Anterior cingulate cortex (tissue), 58 donors: ENCODE measurements at places on chromosomes 7 and 10.

DNA sequence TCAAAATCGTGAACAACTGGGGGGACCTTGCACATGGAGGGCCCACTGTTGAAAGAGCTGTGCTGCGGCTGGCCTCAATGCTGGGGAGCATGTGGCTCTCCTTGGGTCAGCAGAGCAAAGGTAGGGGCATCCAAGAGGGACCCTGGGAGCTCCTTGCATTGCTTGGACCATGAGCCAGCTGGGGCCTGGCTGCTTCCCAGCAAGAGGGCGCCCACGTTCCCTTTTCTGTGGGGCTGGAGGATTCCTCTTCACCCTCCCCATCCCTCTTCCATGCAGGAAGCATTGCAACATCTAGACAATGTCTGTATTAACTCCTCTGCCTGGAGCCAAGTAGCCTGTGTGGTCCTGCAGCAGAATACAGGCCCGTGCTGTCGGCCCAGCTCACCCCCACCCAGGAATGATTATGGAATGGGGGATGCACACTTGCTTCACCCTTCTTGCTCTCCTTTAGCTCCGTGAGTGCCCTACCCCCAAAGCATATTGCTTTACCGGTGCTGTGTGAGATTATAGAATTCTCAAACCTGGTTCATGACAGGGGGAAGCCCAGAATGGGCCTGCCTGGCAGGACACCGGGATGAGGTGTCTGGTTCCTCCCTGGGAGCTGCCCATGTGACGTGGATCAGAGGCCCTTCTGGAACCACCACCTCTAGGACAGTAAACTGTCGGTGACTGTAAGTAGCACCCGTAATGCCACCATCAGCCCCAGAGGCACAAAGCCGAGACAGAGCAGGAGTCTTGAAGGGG lies 61.9 kb downstream of the SYPL1 start:
- DNase-seq: no peak

GRCh38 chr10:15642095-15642494 lies 77.6 kb downstream of the ITGA8 start:
- no peak for DNase-seq

DNA sequence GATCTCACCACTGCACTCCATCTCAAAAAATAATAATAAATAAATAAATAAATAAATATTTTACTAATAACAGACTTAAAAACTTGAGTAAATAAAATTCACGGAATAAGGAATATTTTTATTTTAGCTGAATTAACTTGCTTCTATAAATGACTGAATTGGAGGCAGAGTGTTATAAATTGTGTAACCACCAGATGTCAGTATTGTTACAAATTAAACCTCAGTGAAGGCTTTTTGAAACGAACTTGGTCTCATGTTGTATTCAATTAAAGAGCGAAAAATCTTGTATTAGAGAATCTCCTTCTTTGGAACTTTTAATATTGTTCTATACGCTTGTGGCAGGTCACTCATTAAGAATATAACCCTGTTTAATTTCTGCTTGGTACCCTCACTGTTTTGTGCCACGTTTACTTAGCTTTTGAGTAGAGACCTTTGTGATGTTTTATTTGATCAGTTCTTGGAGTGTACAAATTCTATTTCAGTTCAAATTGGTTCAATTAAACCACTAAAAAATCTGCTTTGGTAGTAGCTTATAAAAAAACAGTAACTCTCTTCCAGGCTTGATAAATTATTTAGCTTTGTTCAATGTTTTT lies 45.6 kb upstream of the SCIN start:
- no peak for DNase-seq

- peak; percentile 33 for DNase-seq
Measured at GRCh38 chr7:39950473-39951225, 593 bp downstream of the CDK13 start.

- no peak for DNase-seq
Measured at GRCh38 chr10:52659085-52659484, 113.5 kb downstream of the MBL2 start.

DNA sequence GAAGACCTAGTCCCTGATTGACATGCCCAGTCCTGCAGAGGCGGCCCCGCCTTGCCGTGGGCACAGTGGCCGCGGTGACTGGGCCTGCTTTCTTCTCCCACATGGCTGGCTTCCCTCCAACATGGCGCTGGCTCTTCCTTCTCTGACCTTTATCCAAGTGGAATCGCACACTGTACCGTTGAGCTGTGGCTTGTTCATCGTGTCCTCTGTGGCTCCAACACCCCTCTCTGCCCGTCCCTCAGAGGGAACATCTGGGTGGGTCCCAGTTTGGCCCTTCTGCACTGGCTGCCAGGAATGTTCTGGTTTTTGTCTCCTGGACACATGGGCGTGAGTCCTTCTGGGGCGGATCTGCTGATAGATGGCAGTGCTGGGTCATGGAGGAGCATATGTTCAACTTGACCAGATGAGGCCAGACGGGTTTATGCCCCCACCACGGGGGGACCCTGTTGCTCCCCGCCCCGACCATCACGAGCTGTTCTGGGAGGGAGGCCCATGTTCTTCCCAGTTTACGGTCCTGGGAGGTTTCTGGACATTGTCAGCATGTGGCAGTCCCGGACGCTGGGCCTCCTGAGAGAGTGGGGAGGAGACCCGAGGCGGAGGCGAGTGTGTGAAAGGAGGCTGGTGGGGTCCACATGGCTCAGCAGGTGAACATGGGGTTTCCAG lies 63.5 kb downstream of the LHPP start:
- no peak for DNase-seq

DNA sequence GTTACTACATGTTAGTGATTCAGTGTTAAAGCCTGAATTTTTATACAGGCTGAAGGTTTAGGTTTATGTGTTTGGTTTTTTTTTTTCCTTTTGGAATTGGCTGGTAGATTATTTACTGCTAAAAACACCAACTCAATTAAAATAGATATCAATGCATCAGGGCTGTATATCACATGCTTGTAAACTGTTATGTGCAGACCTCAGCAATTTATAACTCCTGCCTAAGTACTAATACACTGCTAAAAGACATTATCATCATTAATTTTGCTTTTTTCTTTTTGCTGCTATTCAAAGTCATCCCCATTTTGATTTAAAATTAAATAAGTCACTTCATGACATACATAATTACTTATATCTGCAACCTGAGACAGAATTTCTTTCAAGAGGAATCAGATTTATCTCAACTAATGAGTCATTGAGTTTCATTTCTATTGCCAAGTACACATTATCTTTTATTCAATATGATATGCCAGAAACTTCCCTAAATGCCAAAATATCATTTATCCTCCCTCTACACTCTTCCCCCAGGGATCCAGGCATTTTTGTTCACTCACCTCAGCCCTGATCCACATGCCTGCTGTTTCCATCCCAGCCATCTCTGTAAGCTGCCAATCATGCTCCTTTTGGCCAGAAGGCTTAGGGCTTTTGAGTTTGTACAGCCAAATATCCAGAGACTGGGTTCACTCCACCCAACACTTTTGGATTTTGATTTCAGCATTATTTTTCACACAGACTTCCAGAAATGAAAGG lies 98.5 kb downstream of the POLR1F start:
- no peak for DNase-seq

DNA sequence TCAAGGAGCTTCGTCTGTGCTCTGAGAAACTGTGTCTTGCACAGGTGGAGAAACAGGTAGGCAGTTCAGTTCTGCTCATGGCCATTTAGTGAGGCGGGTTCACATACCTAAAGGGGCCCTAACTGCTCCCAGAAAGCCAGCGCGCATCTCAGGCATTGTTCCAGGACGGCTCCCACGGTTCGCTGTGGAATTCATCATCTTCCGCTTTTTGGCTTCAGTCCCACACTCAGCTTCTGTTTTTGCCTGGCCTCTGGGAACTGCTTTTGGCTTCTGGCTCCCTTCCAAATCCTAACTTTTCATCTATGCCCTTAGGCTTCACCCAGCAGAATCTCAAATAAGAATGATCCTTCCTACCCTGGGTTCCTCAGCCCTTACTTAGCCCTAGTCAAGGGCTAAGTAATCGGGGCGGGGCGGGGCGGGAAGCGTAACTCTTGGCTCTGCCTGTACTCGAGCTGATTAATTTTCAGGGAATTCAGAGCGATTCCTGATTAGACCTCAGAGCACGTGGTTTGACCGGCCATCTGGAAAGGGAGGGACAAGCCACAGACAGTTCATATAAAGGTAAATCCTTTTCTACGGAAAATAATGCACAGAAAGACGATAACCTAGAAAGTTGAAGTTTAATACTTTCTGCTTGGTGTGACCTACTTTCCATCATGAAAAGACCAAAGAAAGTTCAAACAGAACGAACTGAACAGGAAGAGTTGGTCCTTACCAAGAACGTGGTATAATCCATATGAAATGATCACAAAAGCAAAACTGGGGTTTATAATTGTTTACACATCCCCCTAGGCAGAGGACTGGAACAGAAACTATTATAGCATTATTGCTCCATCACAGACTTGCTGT lies 105.7 kb downstream of the ST8SIA6 start:
- DNase-seq: no peak

DNA sequence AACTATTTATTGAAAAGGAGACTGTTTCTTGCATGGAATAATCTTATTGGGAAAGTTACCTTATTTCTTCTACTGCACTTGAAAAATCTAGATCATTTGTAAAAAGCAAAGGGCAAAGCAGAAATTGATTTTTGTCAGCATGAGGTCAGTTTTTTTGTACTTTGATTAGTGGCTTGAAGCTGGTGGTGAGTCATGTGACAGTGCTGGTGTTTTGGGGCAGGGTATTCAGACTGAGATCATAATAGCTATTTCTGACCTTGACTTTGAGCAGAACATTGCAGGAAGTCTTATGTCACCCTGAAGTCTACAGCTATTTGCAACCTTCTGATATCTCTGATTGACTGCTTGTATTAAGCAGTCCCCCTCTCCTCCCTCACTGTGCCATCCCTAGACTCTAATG lies 66.3 kb upstream of the SORCS3 start:
- no peak for DNase-seq

- DNase-seq: no peak
Measured at GRCh38 chr10:108445746-108446145, 1281.2 kb upstream of the SORCS1 start.

DNA sequence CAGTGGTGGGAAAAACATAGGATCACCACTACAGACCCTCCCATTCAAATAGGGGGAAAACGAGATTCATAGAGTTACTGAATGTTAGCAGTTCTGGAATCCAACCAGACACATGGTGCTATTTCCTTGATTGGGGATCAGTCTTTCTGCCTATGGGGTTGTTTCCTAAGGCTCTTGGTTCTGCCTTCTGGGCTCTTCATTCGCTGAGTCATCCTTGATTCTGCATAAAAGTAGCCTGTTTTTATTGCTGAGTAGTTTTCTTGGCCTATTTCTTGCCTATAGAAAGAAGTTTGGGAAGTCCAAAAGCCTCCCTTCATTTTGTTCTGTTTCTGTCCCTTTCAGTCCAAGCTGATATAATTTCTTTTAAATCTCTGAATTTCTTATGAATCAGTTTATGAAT lies 99.3 kb upstream of the OIT3 start:
- DNase-seq: no peak

DNA sequence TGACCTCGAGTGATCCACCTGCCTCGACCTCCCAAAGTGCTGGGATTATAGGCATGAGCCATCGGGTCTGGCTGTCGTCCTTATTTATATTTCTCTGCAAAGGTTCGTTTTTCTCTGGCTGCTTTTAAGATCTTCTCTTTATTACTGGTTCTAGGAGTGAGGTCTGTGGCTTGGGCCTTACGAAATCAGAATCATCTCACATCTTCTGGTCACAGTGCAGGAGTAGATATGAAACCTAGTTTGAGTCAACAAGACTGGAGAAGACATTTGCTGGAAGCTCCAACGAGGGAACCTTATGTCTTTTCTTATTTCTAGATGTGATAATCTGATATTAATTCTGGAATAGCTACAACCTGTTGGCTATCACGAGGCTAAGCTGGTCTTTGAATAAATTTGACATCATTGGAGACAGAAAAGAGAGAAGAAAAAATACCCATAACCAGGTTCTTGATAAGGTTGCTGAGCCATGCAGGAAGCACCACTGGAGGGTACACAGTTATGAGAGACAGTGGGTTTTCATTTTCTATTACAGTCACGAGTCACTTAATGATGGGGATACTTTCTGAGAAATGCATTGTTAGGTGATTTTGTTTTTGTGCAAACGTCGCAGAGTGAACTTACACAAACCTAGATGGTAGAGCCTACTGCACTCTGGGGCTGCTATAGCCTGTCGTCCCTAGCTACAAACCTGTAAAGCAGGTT lies 25.6 kb upstream of the IL15RA start:
- no peak for DNase-seq

DNA sequence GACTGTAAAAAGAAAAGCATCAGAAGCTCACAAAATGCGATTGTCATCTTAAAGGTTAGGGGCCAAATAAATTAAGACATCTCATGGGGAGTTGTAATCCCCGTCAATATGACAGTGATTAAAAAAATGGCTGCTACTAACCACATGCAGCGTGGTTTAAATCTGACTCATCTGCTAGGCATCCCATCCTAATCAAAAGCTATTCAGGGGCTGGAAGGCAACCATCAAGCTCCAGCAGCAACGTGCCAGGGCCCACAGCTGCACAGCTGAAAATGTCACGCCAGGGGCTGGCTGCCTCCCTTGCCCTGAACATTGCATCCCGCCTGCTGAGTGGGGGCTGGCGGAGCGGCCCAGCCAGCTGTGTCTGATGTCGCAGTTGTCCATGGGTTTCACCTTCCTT lies 66.3 kb upstream of the FRMD4A start:
- DNase-seq: peak; percentile 68

DNA sequence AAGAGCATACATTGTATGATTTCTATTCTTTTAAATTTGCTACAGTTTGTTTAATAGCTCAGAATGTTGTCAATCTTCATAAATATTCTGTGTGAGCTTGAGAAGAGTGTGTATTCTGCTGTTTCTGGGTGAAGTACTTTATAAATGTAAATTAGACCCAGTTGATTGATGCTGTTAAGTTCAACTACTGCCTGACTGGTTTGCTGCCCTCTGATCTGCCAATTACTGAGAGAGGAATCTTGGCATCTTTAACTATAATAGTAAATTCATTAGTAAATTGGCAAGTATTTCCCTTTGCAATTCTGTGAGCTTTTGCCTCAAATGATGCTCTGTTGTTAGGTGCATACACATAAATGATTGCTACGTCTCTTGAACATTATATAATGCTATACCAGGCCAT lies 255.1 kb upstream of the PLXDC2 start:
- no peak for DNase-seq

DNA sequence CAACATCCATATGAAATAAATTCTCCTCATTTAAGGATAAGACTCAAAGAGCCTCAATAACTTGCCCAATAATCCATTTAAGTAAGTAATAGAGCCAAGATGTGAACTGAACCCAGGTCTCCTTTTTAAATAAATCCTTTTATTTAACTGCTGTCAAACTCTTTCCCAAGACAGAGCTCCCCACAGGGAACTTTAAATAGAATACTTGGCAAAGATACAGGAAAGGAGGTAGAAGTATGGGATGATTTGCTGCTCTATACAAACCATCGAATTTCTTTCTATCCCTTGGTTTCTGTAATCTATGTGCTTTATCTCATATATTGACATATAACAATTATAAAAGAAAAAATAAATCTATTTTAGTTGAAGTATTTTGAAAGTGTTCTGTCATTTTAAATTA lies 295.9 kb downstream of the CSTF2T start:
- no peak for DNase-seq
